Trophoblast cell (in vitro differentiated cells and primary cell): ENCODE measurements at places on chromosomes 3 and 15.

DNA sequence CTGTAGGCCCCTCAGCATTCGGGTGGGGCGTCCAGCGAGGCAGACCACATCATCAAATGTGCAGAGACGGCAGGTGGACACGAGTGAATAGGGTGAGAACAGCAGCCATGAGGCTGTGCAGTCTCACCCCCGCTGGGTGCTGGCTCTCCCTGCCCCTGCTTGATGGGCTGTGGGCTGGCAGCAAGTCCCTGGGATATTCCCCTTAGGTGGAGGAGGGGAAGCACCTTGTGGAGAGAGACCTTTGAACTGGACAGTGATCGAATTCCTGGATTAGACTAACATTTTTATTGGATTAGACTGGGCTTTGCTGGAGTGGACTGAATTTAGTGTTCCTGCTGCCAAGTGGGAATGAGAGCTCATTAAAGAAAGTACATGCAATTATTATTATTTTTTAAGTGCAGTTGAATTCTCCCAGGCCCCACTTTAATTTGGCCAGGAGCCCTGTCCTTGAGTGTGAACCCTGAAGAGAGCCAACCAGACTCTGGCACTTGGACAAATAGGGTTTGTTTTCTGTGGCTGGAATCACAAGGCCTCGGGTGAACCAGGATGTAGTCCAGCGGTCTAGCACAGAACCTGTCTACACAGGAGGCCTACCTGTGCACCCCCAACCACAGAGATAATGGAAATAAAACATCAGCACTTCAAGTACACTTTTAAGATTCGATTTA lies 193.1 kb downstream of the ABHD5 start:
- DNase-seq = no peak

- no peak for DNase-seq
Observed at GRCh38 chr3:137409584-137409983, 354.5 kb upstream of the SOX14 start.

GRCh38 chr3:151976211-151977050 lies 103.0 kb downstream of the SUCNR1 start:
- DNase-seq = peak; percentile 74

DNA sequence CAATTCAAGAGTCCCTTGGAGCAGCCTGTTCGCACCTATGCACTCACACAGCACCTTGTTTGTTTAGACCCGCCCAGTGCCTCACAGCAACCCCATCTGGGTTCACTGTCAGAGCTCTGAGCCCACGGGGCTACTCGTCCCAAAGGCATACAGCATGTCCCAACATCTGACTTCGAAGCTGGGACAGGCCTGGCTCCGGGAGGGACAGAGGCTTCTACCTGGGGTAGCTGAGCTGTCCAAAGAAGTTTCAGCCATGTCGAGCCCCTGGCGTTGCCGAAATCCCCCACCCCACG lies 28.6 kb upstream of the CYP11A1 start:
- no peak for DNase-seq

DNA sequence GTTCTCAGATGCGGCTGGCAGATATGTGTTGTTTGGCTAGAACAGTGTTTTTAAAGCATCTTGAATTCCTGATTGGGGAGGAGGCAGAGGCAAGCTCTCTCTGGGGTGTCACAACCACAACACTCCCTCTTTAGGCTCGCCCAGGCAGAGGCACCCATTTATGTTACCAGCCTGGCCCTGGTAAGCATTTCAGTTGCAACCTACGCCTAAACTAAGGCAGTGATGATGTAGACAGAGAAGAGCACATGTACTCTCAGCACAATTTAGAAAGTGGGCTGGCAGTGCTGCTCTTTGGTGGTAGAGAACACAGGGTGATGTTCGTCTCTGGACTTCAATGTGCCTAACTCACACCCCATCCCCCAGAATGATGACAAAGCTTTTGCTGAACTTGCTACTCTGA lies 41.2 kb upstream of the TJP1 start:
- DNase-seq = no peak

GRCh38 chr3:94299716-94300115 lies 236.9 kb downstream of the NSUN3 start:
- no peak for DNase-seq

- DNase-seq = peak; percentile 75
Observed at GRCh38 chr3:149174901-149175300, 45.5 kb downstream of the HPS3 start.

DNA sequence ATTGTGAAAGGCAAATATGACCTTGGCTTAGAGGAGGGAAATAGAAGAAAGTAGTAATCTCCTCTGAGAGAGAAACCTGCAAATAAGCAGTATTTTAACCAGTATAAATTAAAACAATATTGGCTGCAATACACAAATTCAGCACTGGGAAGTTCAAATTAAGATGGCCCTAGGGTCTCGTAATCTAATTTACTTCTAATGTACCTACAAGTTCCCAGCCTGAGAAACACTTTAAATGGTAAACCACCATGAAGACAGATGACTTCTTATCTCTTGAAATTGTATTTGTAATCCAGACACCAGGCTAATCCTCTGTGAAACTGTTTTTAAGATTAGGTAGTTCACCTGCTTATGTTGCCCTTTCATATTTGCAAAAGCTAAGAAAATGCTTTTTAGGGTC lies 199.7 kb downstream of the CADPS start:
- no peak for DNase-seq

- DNase-seq = no peak
Observed at GRCh38 chr3:154113609-154114008, 7.6 kb upstream of the ARHGEF26 start.

DNA sequence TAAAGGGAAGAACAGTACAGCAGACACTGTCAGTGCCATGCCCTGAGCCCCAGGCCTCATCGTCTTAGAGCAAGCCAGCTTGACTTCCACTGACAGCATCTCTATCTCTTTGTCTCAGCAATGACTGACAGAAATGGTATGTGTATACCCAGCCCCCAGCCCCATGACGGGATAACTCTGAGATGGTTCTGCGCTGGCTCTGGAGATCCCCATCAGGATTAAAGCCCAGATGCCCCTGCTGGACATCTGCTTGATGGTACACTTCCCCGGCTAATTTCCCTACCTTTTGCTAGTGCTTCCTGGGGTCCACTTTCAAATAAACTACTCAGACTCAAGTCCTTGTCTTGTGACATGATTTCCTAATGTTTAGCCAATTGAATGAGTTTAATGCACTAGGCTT lies 7.6 kb downstream of the NMNAT3 start:
- DNase-seq = peak; percentile 36

DNA sequence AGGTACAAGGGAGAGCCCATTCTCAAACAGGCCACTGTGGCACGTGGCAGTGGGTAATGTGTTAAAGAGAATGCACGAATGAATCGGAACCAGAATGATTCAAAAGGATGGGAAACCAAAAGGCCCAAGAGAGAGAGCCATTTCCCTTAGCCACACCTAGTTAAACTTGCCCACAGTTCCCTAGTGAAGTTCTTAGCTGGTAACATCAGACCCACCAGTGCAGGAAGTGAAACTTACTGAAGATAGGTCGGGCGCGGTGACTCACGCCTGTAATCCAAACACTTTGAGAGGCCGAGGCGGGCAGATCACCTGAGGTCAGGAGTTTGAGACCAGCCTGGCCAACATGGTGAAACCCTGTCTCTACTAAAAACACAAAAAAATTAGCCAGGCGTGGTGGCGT lies 97.1 kb downstream of the MEX3B start:
- peak; percentile 84 for DNase-seq

- no peak for DNase-seq
Observed at GRCh38 chr3:48417529-48418108, 12.3 kb downstream of the PLXNB1 start.

DNA sequence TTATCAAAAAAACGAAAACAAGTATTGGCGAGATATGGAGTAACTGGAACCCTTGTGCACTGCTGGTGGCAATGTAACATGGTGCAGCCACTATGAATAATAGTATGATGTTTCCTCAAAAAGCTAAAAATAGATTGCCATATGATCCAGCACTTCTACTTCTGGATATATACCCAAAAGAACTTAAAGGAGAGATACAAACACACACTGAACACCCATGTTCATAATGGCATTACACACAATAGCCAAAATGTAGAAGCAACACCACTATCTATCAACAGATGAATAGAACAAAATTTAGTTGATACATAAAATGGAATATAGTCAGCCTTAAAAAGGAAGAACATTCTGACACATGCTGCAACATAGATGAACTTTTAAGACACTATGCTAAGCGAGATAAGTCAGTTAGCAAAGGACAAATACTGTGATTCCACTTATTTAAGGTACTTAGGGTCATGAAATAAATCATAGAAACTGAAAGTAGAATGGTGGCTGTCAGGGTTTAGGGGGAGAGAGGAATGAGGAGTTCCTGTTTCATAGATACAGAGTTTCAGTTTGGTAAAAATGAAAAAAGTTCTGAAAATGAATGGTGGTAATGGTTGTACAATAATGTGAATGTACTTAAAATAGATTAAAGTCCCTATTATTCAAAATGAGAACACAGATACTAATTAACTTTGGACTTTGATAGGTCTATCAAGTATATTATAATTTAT lies 59.4 kb upstream of the IMPG2 start:
- no peak for DNase-seq

DNA sequence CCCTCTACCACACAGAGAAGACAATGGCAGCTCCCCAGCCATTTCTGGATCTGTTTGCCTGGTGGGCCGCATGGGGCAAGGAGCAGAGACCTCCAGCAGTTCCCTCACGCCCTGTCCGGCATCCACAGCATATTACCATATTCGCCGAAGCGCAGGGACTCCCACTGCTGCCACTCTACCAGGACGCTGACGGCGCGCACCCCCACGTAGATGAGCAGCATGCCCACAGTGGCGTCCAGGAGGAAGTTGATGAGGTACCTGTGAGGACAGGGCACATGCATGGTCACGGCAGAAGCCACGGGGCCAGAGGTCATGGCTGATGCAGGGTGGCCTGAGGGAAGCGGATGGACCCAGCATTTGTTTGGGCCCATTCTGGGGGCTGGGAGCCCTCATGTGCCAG lies 14.8 kb upstream of the MUSTN1 start:
- no peak for DNase-seq

- DNase-seq = no peak
Observed at GRCh38 chr15:77035584-77035983, 35.3 kb downstream of the TSPAN3 start.

- DNase-seq = no peak
Observed at GRCh38 chr3:24224666-24225384, 269.8 kb downstream of the THRB start.

DNA sequence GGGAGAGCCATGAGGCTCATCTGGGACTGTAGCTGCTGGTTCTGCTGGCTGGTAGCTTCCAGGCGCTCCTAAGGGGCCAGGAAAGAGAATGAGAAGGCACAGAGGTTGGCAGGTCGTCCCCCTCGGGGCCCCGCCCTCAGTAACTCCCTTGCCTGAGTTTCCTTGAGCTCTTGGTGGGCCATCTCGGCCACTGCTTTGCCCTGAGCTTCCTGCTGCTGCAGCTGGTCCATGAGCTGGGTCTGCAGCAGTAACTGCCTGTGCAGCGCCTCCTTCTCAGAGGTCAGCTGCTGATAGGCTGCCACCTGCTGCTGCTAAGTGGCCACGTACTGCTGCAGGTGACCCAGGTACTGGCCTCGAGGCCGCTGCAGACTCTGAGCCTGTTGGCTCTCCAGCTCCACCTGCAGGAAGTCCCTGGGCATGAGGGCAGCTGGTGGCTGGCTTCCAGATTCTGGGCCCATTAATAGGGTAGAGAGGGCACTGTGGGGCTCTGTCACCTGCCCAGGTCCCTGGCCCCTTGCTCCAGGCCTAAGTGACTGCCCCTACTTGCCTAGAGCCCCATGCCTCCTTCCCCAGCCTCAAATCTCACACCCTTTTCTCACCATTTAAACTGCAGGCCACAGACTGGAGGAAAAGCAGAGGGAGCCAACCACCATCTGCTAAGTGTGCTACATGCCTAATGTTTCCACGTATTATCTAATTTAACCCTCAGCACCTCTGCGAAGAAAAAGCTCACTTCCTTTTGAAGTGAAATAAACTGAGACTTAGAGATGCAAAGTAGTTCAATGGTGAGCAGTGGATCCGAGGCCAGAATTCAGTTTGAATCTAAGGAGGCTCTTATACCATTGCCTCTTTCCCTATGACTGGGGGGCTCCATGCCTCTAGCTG lies 10.8 kb upstream of the VPS33B start:
- DNase-seq = peak; percentile 91

GRCh38 chr3:78907367-78907766 lies 860.4 kb downstream of the ROBO1 start:
- DNase-seq = no peak

DNA sequence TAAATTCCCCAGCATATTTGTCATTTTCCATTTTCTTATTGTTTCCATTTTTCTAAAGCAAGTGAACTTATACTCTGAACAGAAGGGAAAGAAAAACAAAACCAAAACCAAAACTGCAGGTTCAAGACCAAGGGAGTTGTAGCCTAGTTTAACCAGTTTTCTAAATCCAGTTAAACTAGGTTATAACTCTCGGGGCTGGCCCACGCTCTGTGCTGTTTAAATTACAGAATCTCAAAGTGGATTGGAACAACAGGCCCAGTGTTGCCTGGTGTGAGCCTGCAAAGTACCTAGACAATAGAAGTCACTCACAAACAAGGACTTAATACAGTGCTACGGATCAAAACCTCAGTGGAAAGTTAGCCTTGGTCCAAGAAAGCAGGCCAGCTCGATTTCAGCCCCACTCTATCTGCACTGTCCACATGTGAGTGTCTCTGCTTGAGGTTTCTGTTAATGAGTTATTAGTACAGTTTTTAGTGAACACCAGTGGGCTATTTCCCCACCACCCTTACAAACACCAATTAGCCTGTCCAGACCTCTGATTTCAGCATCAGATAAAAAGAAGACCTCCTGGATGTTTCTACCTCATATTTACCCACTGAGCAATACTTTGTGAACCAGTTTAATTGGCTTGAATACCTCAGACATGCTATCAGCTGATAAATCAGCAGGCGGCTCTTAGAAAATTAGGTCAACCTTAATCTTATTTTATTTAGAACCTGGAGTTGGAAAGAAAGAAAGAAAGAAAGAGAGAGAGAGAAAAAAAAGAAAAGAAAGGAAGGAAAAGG lies 93.8 kb upstream of the PDZRN3 start:
- no peak for DNase-seq

DNA sequence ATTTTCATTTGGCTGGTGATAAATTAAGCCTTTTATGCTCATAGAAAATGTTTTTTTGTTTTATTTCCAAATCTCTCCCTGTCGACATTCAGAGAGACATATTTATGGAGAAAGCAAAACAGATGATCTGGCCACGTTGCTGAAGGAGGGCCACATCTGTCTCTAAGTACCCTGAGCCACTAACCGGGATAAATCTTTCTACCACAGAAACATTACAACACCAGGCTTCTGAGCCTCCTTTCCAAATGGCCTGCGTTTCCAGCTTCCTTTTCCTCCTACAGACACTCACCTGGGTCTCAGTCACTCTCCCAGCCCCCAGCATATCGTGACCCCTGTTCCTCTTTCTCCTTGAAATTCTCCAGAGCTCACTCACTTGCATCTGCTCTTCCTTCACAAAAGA lies 161.0 kb downstream of the ARRDC4 start:
- DNase-seq = no peak

- no peak for DNase-seq
Observed at GRCh38 chr15:86615816-86616215, 536.1 kb downstream of the AGBL1 start.

DNA sequence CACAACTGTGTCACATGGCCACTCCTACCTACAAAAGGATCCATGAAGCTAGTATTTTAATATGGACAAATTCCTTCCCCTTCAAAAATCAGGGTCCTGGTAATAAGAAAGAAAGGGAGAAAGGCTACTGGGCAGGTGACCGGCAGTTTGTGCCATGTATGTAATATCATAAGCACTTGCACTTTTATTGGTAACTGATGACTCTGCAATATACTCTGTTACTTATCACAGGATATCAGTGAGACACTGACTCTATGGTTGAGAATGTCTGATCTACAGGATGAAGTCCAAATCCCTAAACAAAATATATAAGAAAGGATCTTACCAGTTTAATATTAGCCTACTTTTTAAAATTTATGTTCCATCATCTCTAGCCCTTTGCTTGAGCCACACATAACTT lies 315.2 kb downstream of the AGBL1 start:
- DNase-seq = no peak
